ENCODE measurements at places on chromosomes 3 and 15.

DNA sequence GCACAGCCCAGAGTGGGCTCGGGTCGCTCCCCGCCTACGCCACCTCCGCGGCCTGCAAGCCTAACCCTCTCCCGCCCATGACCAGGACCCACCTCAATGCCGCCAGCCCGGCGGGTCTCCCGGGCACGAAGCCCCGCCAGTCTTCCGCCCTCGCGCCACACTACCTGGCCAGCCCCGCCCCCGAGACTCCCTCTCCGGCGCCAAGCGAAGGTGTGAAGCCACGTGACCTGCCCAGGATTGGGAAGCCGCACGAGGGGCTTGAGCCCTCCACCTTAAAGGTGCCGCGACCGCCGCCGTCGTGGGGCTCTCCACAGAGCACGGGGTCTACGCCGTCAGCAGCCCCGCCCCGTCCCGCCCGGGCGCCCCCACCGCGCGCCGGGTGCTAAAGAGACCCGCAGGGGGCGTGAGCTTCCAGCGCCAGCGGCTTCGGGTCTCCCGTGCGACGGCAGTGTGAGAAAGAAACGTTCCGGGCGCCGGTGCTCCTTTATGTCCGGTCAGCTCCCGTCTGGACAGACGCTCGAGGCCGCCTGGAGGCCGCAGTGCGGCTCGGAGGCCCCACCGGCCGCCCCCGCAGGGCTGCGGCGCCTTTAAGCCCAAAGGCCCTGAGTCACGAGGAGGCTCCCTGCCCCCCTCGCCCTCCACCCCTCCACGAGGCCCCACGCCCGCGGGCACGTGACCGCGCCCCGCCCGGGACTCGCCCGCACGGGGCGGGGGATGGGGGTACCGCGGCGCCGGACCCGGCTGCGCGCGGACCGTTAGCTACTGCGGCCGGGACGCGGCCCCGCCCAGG is at the start of gene CPEB1:
CPEB1 (minus strand) TSS at position 319 of the 790 bp plus-strand sequence. CDS start 18,904 bp downstream, outside the sequence.
- peak; percentile 47 for DNase-seq

DNA sequence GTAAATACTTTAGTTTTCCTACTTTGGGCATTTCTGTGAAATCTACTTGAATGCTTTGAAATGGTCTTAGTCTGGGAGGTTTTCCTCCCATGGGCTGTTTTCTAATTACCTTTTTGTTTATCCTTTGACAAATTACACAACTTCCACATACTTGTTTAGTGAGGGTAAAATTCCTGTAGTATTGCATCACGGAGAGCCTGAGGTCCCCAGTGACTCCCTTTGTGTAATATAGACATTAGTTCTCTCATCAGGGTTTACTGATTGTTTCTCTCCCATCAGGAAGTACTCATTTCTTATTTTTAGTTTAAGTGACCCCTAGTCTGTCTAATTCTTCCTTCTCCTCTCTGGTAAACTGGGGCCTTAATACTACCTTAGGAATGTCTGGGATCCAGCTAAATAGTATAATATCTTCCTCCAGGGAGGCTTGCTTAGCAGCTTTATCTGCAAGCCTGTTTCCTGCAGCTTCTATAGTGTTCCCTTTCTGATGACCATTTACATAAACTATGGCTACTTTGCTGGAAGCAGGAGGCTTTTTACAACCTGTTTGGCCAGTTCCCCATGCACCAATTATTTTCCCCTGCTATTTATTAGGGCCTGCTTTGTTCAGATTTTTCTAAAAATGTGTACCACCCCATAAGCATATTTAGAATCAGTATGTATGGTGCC is 87.2 kb upstream of the XCR1 start:
- peak; percentile 97 for DNase-seq

GRCh38 chr3:100268156-100268555 is 7.4 kb downstream of the TBC1D23 start:
- peak; percentile 26 for DNase-seq

- no peak for DNase-seq
These were observed 97.4 kb downstream of the SLC9A9 start for GRCh38 chr3:143750841-143751240.

DNA sequence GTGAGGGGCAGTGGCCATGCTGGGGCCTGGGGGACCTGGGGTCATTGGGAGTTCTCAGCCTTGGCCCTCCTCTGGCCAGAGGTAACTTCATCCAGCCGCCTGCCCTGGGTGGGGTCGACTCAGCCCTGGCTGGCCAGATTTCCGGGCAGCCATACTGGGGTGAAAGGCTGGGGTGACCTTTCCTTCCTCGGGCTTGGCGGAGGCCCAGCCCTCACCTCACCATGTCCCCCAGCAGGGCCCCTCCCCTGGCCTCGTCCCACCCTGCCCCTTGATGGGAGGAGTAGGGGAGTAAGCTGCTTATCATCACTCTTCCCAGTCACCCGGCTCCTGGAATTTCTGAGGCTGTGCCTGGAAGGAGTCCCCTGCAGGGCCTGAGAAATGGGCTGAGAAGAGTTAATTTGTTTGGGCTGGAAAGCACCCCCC is 5.4 kb downstream of the SEMA3F start:
- no peak for DNase-seq

- peak; percentile 99 for DNase-seq
These were observed 14.8 kb downstream of the LOXL1 start for GRCh38 chr15:73941044-73941443.

- no peak for DNase-seq
These were observed 62.8 kb upstream of the IMPG2 start for GRCh38 chr3:101383156-101383575.

DNA sequence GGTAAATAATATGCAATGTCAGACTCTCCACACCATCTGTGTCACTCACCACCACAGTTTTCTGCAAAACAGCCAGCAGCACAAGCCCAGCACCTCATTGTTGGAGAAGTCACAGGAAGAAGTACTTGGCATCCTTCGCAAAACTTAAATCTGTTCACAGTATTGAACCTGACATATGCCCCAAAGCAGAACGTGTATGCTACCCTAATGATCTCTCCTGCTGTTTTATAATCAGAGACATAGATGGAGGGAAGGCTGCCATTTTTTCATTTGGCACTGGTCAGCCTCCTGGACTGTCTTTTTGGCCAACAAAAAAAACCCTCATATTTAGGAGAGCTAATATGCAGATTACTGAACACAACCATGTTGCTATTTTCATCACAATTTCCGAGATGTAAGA is 1272.9 kb downstream of the ROBO1 start:
- DNase-seq, result no peak

- DNase-seq, result no peak
These were observed 102.5 kb upstream of the SOX2 start for GRCh38 chr3:181609030-181609767.

DNA sequence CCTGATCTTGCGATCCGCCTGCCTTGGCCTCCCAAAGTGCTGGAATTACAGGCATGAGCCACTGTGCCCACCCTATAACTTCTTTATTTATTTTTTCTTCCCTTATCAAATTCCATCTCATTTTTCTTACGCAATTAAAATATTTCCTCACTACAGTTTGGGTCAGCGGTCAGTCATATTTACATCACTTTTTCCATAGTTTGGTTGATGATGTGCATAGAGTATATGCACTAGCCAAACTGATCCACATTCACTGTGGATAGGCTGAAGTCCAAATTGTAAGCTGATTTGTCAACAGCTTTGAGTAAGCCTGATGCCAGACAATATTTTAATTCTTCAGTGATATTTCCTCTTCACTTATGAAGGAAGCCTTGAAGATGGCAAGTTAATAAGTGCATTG is 256.3 kb downstream of the TIGIT start:
- peak; percentile 75 for DNase-seq

DNA sequence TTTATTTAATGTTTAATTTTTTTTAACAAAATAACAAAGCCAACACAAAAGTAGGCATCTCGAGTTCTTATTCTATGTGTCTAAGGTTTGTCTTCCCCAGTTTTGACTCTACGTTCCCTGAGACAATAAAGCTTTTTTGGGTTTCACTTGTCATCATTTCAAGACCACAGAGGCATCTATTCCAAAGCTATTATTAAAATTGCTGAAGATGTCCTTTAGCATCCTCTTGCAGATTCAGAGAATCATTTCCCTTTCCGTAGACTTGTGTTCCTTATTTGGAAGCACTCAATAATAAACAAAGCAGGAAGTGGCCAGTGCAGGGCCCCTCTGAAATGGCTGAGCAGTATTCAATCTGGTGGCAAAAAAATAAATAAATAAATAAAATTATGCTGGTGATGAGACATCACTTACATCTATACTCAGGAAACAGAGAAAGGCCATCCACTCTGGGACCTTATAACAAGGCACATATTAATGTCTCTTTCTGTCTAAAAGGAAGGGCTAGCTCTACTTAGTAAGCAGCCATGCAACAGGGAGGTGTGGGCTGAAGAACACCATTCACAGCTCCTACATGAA is 362.3 kb downstream of the WDR72 start:
- DNase-seq, result no peak

- no peak for DNase-seq
These were observed 10.5 kb downstream of the MYRIP start for GRCh38 chr3:39819899-39820298.

GRCh38 chr15:101540480-101541239 is 51.2 kb upstream of the PCSK6 start:
- DNase-seq, result peak; percentile 19

GRCh38 chr3:189457201-189457607 is 174.0 kb upstream of the TP63 start:
- DNase-seq, result peak; percentile 6

GRCh38 chr3:104388619-104389018 is 978.1 kb upstream of the ALCAM start:
- peak; percentile 41 for DNase-seq

DNA sequence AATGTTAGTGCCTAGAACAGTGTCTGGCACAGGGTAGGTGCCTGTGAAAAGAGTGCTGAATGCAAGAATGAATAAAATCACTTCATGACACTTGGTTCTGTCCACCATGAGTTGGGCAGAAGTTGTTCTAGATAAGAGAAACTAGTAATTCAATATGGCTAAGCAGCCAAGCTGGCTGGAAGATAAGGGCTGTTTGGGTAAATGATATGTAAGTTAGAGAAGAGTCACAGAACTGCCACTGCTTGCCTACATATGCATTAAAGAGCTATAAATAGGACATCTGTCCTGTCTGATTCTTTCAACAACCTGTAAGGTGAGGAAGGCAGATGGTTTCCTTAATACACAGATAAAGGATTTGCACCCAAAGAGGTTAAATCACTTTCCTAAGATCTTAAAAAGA is 13.1 kb downstream of the MTMR10 start:
- no peak for DNase-seq

GRCh38 chr15:97517737-97518136 is 442.8 kb upstream of the ARRDC4 start:
- no peak for DNase-seq

- DNase-seq, result peak; percentile 81
These were observed 22.5 kb downstream of the GABRA5 start for GRCh38 chr15:26889298-26889898.

- no peak for DNase-seq
These were observed 45.2 kb downstream of the RPN1 start for GRCh38 chr3:128605091-128606046.

DNA sequence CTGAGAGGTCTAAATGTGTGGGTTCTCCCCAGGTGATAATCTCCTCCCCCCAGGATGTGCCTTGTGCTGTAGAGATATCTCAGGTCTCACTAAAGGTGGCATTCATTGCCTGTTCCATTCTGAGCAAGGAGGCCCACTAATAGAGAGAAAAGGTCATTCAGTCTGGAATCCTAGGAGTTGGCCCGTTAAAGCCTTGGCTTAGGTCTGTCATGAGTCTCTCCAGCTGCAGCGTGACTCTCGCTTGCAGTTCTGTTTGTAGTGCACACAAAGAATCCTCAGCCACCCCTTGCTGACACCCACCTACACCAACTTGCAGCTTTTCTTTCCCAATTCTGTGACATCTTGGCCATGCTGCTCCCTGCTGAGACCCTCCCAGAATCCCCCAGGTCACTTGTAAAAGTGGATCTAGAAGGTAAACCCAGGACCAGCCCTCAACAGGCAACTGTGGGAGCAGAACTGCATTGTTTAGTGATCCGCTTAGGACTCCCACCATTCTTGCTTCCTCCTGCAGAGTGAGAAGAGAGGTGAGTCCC is 17.7 kb downstream of the MAGEF1 start:
- DNase-seq, result no peak

GRCh38 chr15:40287968-40288367 is 5.1 kb upstream of the ANKRD63 start:
- no peak for DNase-seq

GRCh38 chr3:49628249-49628648 is 45.9 kb upstream of the APEH start:
- DNase-seq, result no peak

DNA sequence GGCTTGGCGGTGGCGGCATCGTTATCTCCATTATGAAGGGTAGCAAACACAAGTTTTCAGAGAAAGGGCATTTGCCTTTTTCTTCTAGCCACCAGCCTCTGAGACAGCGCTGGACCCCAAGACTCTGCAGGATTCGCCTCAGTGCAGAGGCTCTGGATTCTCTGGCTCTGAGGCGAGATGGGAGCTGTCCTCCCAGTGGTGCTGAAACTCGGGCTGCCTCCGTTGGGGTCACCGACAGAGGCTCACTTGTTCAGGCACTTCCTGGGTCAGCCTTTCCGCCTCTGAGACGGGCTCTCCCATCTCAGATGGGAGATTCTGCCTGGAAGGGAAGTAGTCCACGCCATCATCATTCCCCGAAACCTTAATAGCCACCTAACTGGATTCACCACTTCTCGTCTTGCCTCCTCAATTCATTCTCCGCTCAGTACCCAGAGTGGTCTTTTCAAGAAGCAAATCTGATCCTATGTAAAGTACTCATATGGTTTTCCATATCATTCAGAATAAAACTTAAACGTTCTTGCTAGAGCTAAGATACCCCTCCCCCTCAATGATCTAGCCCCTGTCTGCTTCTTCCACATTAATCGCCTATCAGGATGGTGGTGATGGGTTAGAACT is 76.9 kb downstream of the RHCG start:
- DNase-seq, result peak; percentile 44

DNA sequence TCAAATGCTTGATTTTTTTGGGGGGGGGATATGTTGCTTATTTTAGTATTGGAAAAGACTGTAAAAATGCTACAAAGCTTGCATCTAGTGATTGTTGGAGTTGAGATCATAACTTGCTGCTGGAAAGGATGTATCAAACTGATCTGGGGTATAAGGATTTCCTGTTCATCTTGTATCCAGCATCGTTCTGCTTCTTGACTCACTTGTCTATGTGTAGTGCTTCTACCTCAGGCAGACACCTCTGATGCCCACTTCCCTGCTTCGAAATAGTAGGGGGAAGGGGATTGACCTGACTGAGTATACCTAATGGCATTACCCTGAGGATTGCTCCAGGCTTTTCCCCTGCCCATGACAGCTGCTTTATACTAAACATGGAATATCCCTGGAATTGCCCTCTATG is 42.7 kb downstream of the STT3B start:
- no peak for DNase-seq

DNA sequence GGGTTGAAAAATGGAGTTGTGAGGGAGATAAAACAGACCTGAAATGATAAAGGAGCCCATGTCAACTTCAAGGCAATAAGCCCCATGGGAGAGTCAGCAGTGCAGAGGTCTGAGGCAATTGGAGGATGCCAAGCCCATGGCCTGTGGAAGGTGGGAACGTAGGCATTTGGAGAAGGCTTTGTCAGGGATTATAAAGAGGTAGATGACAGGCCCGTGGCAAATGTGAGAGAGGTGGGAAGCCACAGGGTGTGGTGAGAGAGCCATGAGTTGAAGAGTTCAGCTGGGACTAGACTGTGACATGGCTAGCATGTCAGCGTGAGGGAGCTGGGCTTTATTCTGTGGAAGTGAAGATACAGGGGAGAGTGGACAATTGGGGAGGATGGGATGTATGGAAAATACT is 35.4 kb downstream of the MFSD1 start:
- DNase-seq, result no peak

- no peak for DNase-seq
These were observed 2.5 kb downstream of the TTBK2 start for GRCh38 chr15:42918047-42918446.
